ENCODE measurements at places on chromosomes 3 and 15. TPM values are rescaled to one million over a fixed set of nuclear protein-coding genes. Genes with fewer than 3 reads are reported as not detected.

Gene CACNA1D
- 2.8 TPM for total RNA-seq

Gene CHSY1
- total RNA-seq, result 69.3 TPM

Gene PLCB2
- 11.5 TPM for total RNA-seq

Gene ZNF80
- total RNA-seq, result not detected

Gene FAM81A
- 1.0 TPM for total RNA-seq

Gene SPTBN5
- 2.7 TPM for total RNA-seq

DNA sequence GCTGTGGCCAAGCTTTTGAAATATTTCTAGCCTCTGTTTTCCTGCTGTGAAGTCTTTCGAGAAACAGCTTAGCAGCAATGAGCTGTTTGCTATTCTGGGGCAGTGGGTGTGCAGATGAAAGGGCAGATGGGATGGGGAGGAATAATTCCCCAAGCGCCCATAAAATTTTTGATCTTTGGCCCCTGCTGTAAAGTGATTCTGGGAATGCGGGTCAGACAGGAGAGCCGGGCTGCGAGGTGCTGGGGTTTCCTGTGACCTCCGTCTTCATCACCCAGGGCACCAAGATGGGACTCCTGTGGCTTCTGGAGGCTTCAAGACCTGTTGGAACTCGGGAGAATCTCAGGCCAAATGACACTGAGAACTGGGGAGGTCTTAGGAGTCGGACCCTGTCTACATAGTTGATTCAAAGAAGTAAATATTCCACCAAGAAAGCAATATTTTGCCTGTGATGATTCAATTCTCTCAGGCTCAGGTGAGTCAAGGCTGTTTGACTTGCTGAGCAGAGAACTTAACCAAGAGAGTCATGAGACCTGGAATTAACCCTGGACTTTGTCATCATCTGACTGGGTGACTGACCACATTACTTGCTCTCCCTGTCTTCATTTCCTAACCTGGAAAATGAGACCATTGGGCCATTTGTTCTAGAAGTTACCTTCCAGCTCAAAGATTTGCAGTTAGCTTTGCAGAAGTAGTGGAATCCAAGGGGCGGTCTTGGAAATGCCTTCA lies 86.4 kb downstream of the POLR2M start:
- no peak for DNase-seq
- peaks cover 10% of the 10 kb centered on the region for H3K4me1 ChIP-seq
- H3K36me3 ChIP-seq, result no peaks in the 10 kb centered on the region
- no peak overlapping the region for H3K4me3 ChIP-seq
- no peak overlapping the region for H3K27ac ChIP-seq

GRCh38 chr3:30602946-30603345 lies 3.5 kb upstream of the TGFBR2 start:
- DNase-seq, result no peak
- H3K4me3 ChIP-seq, result no peak overlapping the region
- peaks cover 1% of the 10 kb centered on the region for H3K36me3 ChIP-seq
- H3K27ac ChIP-seq, result no peak overlapping the region
- peaks cover 6% of the 10 kb centered on the region for H3K27me3 ChIP-seq

GRCh38 chr3:121852256-121852655 lies 17.2 kb downstream of the EAF2 start:
- H3K36me3 ChIP-seq, result peaks cover 4% of the 10 kb centered on the region
- H3K4me1 ChIP-seq, result peaks cover 6% of the 10 kb centered on the region
- no peaks in the 10 kb centered on the region for H3K27me3 ChIP-seq
- no peak for DNase-seq
- no peak overlapping the region for H3K27ac ChIP-seq

GRCh38 chr3:128917291-128917690 lies 37.9 kb downstream of the ACAD9 start:
- H3K36me3 ChIP-seq, result peaks cover 62% of the 10 kb centered on the region
- H3K27ac ChIP-seq, result no peak overlapping the region
- H3K4me3 ChIP-seq, result no peak overlapping the region
- H3K4me1 ChIP-seq, result no peaks in the 10 kb centered on the region
- no peaks in the 10 kb centered on the region for H3K27me3 ChIP-seq

DNA sequence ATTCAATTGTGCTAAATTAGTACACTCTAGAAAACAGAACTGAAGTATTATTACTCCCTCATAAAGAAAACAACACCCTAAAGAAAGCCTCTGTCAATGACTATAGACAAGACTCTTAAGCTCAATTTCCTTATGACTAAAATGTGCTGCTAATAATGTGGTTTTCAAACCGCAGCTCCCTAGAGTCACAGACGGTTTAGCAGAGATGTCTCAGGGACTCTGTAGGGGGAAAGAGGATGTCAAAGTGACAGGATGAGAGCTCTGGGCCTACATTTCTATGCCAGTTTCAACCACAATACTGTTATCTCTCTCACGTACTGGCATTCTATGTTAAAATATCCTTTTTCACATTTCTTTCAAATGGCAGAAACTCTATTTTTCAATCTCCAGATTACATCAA lies 37.6 kb upstream of the WDR49 start:
- H3K36me3 ChIP-seq, result peaks cover 24% of the 10 kb centered on the region
- no peak overlapping the region for H3K4me3 ChIP-seq
- H3K27ac ChIP-seq, result no peak overlapping the region
- H3K27me3 ChIP-seq, result no peaks in the 10 kb centered on the region
- peaks cover 9% of the 10 kb centered on the region for H3K4me1 ChIP-seq

DNA sequence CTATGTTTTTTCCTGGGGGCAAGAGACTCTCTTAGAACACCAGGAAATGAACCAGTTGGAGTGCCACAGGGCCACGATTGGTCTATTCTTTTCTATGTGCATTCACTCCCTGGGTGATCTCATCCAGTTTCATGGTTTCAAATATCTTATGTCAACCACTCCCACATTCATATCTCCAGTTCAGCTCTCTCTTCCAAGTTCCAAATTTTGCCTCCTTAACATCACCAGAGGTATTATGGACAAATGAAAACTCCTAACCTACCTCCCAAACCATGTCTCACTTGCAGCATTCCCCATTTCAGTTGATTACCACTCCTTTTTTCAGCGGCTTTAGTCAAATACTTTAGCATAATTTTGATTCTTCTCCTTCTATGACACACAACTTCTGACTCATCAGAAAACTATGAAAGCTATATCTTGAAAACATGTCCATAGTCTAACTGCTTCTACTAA lies 203.1 kb upstream of the SEMA6D start:
- no peak overlapping the region for H3K27ac ChIP-seq
- no peak overlapping the region for H3K4me3 ChIP-seq
- no peaks in the 10 kb centered on the region for H3K27me3 ChIP-seq

- H3K27me3 ChIP-seq, result peaks cover 36% of the 10 kb centered on the region
- H3K36me3 ChIP-seq, result no peaks in the 10 kb centered on the region
- no peak overlapping the region for H3K27ac ChIP-seq
- H3K4me3 ChIP-seq, result no peak overlapping the region
- H3K4me1 ChIP-seq, result peaks cover 17% of the 10 kb centered on the region
- DNase-seq, result no peak
Observed at GRCh38 chr3:186255703-186256331, 106.2 kb downstream of the DGKG start.

- H3K4me1 ChIP-seq, result peaks cover 10% of the 10 kb centered on the region
- no peak overlapping the region for H3K4me3 ChIP-seq
- peaks cover 4% of the 10 kb centered on the region for H3K27me3 ChIP-seq
- H3K36me3 ChIP-seq, result no peaks in the 10 kb centered on the region
- no peak for DNase-seq
- H3K27ac ChIP-seq, result no peak overlapping the region
Observed at GRCh38 chr3:46062679-46063078, 35.4 kb upstream of the XCR1 start.

DNA sequence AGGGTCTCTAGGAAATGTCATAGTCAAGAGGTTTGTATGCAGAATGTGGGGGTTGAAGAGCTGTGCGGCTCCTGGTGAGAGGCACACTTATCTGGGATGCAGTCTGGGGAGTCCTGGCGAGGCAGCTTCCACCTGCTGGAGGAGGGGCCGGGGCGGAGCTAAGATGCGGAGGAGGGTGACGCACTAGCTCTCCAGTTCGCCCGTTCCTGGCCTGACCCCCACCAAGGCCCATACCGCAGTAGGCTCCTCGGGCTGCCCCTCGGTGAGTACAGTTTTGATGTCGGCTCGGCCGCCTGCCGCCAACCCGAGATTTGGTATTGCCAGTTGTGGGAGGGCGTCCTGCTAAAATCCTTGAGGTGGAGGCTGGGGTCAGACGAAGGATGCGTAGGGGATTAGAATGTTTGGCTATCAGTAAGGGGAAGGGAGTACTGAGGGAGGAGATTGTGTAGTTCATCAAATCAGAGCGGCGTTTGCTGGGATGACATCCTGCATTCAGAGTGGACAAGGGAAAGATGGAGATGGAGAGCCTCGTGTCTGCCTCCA lies at the start of gene SCG5:
SCG5 (plus strand) TSS at position 194 of the 543 bp plus-strand sequence. CDS start 1,883 bp downstream, outside the sequence.
- H3K27ac ChIP-seq, result peak within 1 kb of the TSS; percentile 11
- H3K4me3 ChIP-seq, result peak within 1 kb of the TSS; percentile 76
- H3K27me3 ChIP-seq, result no peaks in the 10 kb centered on the region

GRCh38 chr3:111619833-111620232 lies 24.7 kb upstream of the ZBED2 start:
- DNase-seq, result no peak
- no peaks in the 10 kb centered on the region for H3K27me3 ChIP-seq
- no peak overlapping the region for H3K4me3 ChIP-seq
- H3K36me3 ChIP-seq, result no peaks in the 10 kb centered on the region

- H3K27ac ChIP-seq, result no peak overlapping the region
- no peak for DNase-seq
- H3K36me3 ChIP-seq, result peaks cover 3% of the 10 kb centered on the region
- no peak overlapping the region for H3K4me3 ChIP-seq
- H3K4me1 ChIP-seq, result no peaks in the 10 kb centered on the region
- no peaks in the 10 kb centered on the region for H3K27me3 ChIP-seq
Observed at GRCh38 chr3:158539414-158540014, 31.5 kb upstream of the MLF1 start.

GRCh38 chr15:74396445-74397238 lies 29.2 kb upstream of the CYP11A1 start:
- no peak overlapping the region for H3K27ac ChIP-seq
- no peak overlapping the region for H3K4me3 ChIP-seq
- no peaks in the 10 kb centered on the region for H3K36me3 ChIP-seq
- no peaks in the 10 kb centered on the region for H3K27me3 ChIP-seq
- DNase-seq, result no peak
- H3K4me1 ChIP-seq, result peaks cover 23% of the 10 kb centered on the region

DNA sequence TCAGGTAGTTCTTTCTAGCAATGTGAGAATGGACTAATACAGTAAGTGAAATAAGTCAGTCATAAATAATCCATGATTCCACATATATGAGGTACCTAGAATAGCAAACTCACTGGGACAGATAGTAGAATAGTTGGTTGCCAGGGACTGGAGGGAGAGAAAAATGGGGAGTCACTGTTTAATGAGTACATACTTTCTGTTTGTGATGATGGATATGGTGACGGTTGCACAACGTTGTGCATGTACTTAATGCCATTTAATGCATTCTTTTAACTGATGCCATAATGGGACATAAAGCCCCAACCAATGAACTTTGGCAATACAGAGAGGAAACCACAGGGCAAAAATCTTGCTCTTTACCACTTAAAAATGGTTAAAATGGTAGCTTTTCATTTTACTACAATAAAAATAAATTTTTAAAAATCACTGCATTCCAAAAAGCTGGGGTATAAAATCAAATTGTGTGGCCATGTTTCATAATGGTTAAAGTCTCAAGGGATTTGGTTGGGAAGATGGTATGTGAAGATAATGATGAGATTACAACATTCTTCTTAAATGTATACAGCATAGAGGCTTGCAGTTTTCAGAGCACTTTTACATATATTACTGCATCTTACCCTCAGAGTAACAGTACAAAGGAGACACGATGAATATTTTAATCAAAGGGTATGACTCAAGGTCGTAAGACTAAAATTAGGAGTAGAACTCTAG lies 45.2 kb downstream of the ADAM10 start:
- H3K4me1 ChIP-seq, result peaks cover 7% of the 10 kb centered on the region
- peaks cover 46% of the 10 kb centered on the region for H3K36me3 ChIP-seq
- no peak overlapping the region for H3K27ac ChIP-seq
- H3K27me3 ChIP-seq, result no peaks in the 10 kb centered on the region
- H3K4me3 ChIP-seq, result no peak overlapping the region
- DNase-seq, result no peak

- no peaks in the 10 kb centered on the region for H3K36me3 ChIP-seq
- H3K4me1 ChIP-seq, result no peaks in the 10 kb centered on the region
- H3K27ac ChIP-seq, result no peak overlapping the region
- DNase-seq, result no peak
- H3K27me3 ChIP-seq, result peaks cover 70% of the 10 kb centered on the region
Observed at GRCh38 chr15:74270854-74271520, 34.9 kb downstream of the CCDC33 start.
